ENCODE measurements at places on chromosomes 2 and 18.
A peak's percentile ranks its signal among the peaks of the same experiment; 100 is the strongest.

GRCh38 chr2:96507957-96508520 lies 2.9 kb upstream of the NEURL3 start:
- DNase-seq = peak; percentile 92

DNA sequence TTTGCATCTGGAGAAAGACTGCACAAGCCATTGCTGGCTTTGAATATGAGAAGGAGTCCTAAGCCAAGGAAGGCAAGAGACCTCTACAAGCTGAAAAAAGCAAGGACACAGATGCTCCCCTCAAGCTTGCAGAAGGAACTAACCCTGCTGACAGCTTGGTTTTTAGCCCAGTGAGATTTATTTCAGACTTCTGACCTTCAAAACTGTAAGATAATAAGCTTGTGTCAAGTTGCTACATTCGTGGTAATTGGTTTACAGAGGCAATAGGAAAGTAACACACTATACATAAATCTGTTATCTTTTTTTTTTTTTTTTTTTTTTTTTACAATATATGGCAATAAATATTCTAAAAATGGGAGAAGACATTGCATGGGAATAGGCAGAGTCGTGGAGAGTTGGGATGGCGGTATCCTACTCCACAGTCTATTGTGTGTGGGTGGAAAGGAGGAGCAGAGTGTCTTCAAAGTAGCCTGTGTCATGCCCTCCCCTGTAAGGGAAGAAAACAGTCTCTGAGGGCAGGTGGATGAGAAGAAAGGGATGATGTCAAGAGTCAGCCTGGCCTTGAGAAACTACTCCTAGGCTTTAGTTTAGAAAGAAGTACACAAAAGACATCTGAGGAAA lies 196.9 kb downstream of the THSD7B start:
- no peak for DNase-seq

DNA sequence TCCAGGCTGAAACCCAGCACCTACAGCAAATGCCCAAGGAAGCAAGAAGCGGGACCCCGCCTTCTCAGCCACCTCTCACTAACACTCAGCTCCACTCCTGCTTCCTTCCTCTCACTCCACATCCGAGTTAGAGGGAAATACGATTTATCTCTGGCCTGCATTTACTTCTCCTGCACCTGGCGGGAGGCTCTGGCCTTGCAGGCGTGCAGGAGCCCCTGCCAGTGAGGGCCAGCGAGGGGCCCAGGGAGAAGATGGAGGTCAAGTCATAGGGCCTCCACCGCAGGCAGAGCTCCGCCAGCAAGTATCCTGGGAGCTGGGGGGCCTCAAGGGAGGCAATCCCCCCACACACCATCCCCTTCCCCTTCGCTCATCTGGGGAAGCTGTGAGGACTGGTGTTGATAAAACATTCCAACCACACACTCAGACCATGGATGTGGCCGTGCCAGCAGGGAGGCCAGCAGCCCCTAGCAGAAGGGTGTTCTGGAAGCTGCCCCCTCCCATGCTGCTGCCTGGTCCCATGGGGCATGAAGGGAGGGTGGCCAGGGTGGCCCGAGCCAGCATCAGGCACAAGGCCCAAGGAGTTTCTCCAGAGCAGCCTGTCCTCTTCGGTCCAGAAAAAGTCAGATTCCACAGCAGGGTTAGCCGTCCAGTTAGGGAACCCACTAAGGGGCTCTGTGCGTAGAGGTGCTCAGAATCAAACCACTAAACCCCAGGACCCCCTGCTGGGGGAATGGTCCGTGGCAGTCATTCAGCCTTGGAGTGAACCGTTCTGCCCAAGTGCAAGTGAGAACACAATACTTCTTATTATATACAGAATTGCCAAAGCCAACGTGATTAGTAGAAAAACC lies 91.2 kb downstream of the HDAC4 start:
- DNase-seq = no peak

DNA sequence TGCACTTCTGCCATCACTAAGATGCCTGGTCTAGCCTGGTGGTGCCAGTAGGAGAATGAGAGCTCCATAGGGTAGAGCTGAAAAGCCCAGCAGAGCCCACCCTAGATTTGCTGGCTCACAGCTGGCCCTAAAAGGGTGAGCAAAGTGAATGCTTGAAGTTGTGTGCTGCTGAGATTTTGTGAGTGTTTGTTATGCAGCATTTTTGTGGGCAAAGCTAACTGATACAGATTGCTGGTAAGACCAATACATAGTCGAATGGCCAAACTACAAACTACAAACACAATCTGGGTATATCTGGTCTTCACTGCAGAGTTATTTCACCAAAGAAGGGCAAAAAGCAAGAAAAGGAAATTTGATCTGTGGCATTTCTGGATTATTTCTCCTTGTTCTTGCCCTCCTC lies 7.1 kb upstream of the AGAP1 start:
- no peak for DNase-seq

- DNase-seq = no peak
Measured at GRCh38 chr2:157428500-157429175, 15.3 kb downstream of the CYTIP start.

DNA sequence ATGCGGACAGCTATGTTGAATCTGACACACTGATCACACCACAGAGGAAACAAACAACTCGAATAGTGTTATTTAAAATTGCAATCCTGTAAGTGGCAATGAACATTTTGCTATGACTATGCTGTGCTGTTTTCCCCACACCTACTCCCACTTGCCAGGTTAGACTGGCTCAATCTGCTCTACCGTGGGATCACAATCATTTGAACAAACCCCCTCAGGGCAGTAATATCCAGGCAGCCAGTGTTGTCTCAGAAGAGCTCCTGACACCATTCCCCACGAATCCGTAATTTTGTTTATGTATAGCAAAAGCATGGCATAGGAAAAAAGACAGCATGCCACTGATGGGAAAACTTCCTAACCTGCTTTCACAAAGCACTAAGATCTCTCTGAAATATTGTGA lies 284.3 kb downstream of the ERBB4 start:
- no peak for DNase-seq

DNA sequence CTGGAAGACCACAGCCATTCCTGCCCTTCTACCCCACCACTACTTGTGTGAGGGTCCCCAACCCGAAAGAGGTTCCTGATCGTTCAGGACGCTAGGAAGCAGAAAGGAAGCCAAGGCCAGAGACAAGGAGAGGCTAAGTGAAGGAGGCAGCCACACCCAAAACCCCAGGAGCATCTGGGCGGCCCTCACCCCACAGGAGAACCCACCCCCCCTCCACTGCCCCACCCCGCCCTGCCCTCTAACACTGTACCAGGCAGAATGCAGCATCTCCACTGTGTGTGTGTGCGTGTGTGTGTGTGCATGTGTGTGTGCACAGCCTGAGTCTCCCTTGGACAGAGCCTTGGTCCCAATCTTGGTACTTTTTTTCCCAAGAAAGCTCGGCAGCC lies 207.5 kb upstream of the HAAO start:
- no peak for DNase-seq

DNA sequence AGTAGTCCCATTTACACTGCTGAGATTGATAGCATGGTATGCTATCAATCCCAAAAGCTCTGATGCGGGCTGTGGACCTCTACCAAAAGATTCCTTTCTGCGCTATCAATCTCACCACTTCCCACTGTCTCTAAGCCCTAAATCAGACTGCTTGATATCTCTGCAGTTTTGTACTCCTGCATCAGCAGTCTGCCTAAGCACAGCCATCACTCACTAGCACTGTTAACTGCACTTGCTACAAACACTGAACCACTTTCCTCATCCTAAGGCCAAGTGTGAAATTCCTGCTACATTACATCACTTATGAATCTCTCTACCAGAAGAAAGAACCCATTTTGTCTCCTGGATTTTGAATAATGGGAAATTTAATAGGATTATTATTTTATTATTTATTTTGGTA lies 237.0 kb downstream of the HNMT start:
- no peak for DNase-seq

GRCh38 chr2:2536416-2537056 lies 205.5 kb upstream of the MYT1L start:
- DNase-seq = no peak

DNA sequence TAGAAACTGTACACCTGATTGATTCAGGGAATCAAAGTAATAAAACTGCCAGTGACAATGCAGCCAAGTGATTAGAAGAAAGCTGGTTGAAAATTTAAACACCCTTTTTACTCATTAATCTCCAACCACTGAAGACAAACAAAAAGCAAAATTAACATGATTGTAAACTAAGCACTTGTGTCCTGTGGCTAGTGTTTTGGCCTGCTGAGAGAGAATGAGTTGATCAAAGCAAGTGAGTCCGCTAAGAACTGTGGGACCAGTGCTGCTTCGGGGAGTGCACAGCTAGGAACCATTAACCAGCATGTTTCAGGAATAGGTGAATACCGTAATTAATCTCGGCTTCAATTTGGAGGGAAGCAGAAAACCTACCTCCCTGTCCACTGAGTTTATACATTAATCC lies 13.6 kb upstream of the PAPOLG start:
- no peak for DNase-seq

Data from K562 (cell line).